ENCODE measurements at places on chromosomes 13 and 19. TPM values are rescaled to one million over a fixed set of nuclear protein-coding genes. Genes with fewer than 3 reads are reported as not detected.

DNA sequence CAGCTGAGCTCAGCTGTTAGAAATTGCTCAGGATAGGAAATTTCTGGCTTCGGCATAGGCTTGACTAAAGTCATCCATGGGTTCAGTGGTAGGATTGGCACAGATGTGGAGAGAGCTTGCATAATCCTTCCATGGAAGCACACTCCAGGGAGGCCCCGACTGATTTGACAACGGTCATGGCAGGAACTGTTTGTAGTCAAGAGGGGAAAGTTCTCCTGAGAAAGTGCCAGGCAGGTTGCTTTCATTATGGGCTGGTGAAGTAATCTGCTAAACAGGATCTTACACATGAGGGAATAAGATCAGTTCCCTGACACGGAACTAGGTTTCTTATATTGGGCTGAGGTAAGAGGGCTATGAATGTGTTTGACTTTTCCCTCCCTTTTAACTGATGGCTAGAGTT is 120.1 kb downstream of the RGCC start:
- no peak for DNase-seq

DNA sequence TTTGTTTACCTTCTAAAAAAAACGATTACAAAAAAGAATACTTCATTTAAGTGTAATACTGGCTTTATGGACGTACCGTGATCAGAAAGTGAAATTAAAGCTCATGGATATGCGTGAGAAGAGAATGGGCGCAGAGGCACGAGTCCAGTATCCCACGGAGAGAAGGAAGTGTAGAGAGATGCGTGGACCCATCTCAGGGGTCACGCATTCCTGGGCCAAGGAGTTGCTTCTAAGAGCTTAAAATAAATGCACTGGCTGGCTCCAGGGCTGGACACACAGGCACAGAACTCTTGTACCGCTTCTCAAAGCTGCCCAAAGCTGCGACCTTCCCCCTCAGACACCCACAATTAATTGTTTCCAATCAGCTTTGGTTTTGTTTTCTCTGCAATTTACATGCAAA is 8.7 kb upstream of the SPC24 start:
- no peak for DNase-seq

DNA sequence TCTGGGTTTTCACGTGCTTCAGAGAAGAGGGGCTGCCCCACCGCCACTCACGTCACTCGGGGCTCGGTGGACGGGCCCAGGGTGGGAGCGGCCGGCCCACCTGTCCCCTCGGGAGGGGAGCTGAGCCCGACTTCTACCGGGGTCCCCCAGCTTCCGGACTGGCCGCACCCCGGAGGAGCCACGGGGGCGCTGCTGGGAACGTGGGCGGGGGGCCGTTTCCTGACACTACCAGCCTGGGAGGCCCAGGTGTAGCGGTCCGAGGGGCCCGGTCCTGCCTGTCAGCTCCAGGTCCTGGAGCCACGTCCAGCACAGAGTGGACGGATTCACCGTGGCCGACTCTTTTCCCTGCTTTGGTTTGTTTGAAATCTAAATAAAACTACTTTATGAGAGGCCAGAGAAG is 2.2 kb upstream of the GZMM start:
- DNase-seq = no peak

DNA sequence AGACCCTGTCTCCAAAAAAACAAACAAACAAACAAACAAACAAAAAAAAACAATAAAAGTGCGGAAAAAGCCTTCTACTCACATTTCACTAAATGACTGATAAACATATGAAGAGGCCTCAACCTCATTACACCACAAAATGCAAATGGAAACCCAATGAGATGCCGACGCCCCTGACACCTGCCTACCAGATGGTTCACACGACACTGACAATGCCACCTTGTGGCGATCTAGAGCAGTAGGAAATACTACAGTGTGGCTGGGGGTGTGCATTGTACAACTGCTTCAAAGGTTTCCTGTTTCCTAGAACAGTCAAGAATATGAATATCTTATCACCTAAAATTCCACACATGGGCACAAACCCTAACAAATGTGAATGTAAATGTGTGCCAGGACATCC is 14.0 kb downstream of the SCGB2B2 start:
- peak; percentile 70 for DNase-seq

DNA sequence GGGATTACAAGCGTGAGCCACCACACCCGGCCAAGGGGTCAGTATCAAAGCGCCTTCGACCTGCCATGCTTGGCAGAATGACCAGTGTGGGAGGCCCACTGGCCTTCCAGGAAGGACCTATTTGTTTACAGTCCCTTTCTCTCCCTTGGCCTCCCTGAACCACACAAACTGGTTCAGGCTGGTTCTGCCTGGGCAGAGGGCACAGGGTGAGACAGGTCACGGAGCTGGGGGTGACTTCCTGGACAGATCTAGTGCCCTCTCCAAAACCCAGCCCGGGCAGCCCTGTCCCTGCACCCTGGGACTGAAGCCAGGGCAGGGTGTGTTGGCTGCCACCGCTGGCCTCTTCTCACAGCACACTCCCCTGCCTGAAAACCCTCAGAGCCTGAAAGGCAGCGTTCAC is 11.3 kb downstream of the PLEKHF1 start:
- DNase-seq = no peak

- DNase-seq = peak; percentile 92
Measured at GRCh38 chr19:32928806-32929205, 43.0 kb downstream of the CEP89 start.

DNA sequence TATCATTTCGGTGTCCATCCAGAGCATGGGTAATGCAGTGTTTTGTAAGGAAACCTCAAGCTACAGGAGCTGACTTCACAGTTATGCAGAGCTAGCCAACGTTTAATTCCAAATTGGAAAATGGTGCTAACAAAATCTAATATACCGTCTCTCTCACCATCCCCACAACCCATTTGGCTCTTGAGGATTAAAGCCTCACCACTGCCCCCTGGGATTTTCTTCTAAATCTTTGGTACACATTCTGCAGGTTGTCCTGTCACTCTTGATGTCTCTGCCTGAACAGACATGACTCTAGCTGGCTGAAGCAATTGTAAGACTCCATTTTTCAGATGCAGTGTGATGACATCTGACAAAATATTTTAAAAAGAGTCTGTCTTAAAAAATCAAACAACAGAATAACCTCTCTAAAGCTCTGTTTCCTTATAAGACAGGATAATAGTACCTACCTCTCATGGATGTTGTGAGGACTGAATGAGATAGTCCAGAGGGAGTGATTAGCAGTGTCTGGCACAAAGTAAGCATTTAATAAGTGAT is 451.8 kb downstream of the SUCLA2 start:
- no peak for DNase-seq

DNA sequence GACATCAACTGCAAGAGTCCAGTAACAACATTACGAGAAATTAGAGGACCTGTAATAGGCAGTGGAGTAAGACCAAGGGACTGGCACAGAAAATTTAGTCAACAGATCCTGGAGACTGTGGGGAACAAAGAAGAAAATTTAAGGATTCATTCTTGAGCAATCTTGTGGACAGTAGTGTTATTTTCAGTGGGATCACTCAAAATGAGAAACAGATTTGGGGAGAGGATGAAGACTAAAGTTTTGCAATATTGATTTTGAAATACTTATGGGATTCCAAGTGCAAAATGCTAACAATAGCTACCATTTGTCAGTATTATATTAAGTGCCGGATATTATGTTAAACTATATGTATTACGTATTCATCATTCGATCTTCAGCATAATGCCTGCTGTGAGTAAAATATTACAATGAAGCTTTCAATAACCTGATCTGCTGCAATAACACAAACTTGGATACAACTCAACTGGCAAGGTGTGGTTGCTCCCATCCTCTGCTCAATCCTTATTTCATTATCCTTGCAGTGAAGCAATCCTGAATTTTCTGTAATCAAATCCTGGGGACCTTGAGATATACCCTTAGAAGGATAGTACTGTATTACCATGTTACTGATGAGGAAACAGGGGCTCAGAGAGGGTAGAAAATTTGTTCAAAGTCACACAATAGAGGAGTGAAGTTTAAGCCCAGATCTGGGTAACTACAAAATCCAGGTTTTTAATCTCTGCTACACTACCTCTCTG is 84.2 kb downstream of the SACS start:
- no peak for DNase-seq

GRCh38 chr19:17881701-17882100 is 10.0 kb downstream of the SLC5A5 start:
- no peak for DNase-seq

- no peak for DNase-seq
Measured at GRCh38 chr13:50055454-50055853, 40.2 kb downstream of the KCNRG start.

DNA sequence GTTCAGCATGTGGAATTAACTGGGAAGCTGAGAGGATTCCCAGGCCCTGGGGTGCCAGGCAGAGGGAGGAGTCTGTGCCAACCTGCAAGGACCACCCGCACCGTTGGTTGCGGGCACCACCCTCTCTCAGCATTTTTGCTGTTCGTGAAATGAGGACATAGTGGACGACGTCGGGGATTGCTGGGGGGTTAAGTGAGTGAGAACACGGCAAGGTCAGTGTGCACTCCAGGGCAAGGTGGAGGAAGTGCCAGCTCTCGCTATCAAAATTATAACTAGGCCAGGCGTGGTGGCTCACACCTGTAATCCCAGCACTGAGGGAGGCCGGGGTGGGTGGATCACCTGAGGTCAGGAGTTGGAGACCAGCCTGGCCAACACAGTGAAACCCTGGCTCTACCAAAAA is 2.2 kb downstream of the FXYD3 start:
- DNase-seq = no peak

DNA sequence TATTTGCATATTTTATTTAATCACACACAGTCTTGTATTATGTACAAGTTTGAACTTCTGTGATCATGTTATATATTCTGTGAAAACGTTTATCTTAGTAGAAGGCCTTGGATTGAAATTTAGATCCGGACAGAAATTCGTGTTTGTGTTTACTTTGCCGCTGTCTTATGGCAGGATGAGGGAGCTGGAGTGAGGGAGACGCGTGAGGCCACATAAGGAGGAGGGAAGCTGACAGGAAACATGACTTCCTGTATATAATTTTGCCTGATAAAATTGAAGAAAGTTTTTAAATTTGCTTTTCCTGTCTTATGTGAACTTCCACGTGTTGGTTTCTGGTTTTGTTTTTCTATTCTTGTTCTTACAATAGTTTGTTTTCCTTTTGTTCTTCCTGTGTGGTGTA is 200.2 kb downstream of the MTUS2 start:
- DNase-seq = no peak

- DNase-seq = no peak
Measured at GRCh38 chr13:109652531-109652930, 133.9 kb downstream of the IRS2 start.

GRCh38 chr13:44978328-44978727 is 10.9 kb downstream of the NUFIP1 start:
- DNase-seq = no peak

DNA sequence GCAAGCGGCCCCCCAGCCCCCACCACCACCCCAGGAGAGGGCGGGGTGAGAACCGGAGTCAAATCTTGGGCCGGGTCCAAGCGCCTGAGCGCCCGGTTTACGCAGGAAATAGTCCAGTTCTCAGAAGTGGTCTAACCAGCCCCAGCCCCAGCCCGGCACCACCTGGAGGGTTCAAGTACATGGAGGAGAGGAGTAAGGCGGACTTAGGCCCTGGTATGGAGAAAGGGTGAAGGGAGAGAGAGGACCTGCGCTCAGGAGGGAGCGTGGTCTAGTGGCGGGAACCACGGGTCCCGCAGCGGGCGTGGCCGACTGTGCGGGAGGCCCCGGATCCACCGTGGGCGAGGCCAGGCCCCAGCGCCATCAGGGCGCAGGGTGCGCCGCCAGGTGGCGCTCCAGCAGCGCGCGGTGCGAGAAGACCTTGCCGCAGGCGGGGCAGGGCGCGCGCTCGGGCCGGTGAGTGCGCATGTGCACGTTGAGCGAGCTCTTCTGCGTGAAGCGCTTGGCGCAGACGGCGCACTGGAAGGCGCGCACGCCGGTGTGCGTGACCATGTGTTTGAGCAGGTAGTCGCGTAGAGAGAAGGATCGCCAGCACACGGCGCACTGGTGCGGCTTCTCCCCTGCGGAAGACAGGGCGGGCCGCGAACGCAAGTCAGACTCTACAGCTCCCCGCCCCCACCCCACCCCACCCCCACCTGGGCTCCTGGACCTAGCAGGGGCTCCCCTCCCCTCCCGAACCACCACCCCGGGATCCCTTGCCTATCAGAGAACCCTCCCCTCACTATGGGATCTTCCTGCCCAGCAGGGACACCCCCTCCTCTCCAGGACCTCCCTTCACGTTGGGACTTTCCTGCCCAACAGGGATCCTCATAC is 2.1 kb upstream of the SLC27A5 start:
- peak; percentile 92 for DNase-seq

IZUMO2 gene
- polyA plus RNA-seq = not detected

POLR1G gene
- 28.2 TPM for polyA plus RNA-seq

CBARP gene
- polyA plus RNA-seq = 1.7 TPM

IGSF23 gene
- 0.35 TPM for polyA plus RNA-seq

NOTCH3 gene
- polyA plus RNA-seq = 6.9 TPM

BLOC1S3 gene
- polyA plus RNA-seq = 8.2 TPM
